ENCODE measurements at places on chromosomes 3 and 15. TPM values are rescaled to one million over a fixed set of nuclear protein-coding genes. Genes with fewer than 3 reads are reported as not detected.

Gene CCDC50
- total RNA-seq, result 104 TPM

Gene ESYT3
- 0.19 TPM for total RNA-seq

Gene SPINK8
- not detected for total RNA-seq

Gene GXYLT2
- total RNA-seq, result 13.6 TPM

Gene LRRC31
- not detected for total RNA-seq

Gene GOLGA8T
- 0.28 TPM for total RNA-seq

Measured in regular cardiac myocyte (primary cell).